ENCODE measurements at places on chromosomes 5 and 9. TPM values are rescaled to one million over a fixed set of nuclear protein-coding genes. Genes with fewer than 3 reads are reported as not detected.

The SLC6A3 gene
- polyA plus RNA-seq, result not detected

The LRRC19 gene
- not detected for polyA plus RNA-seq

The SOWAHA gene
- polyA plus RNA-seq, result 0.05 TPM

GRCh38 chr5:151357792-151358191 lies 10.4 kb upstream of the SLC36A2 start:
- DNase-seq, result no peak

DNA sequence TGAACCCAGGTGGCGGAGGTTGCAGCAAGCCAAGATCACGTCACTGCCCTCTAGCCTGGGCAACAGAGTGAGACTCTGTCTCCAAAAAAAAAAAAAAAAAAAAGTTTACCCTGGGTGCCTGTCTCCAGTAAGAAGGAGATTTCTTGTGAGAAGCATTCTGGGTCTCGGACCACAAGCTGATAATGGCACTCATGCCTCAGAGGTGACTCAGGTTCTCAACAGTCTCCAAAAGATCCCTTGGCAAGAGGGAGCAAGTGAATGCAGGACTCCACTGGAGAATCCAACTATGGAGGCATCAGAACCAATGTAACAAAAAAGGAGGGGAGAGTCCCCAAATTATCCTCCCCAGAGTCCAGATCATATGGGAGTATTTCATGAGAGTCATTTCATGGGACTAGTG lies 106.0 kb upstream of the LRRTM2 start:
- no peak for DNase-seq
